Activated CD8-positive, alpha-beta T cell treated with anti-CD3 and anti-CD28 coated beads, Interleukin-2, amount 10 ng/mL, durations not matched to agents 7 days and 5 days (primary cell): ENCODE measurements at places on chromosomes 4 and X. TPM values are rescaled to one million over a fixed set of nuclear protein-coding genes. Genes with fewer than 3 reads are reported as not detected.

DNA sequence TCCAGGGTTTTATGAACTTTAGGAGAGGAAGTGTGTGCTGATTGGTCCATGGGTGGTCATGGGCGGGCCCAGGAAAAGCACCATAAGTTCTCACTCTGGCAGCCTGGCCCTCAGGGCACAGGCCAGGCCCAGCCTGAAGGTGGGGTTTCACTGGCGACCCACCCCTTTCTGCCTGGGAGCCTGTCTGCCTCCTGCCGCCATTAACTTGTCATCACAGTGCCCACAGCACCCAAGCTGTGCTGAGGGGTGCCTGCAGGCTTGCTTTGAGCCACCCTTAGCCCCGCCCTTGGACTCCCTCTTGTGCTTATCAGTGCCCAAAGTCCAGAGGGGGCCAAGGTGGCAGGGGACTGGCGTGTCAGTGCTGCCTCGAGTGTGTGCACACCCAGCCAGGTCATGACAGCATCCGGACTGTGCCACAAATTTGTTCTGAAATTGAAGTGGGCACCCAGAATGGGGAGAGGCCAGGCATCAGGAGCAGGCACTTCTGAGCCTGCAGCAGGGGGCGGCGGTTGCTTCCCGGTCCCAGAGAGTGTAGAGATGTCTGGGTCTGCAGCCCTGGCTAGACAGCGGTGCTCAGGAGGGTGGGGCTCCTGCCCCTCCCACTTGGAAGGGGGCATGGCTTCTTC is 455.6 kb downstream of the TMA16 start:
- H3K36me3 ChIP-seq: no peaks in the 10 kb centered on the region
- H3K4me1 ChIP-seq: no peaks in the 10 kb centered on the region
- H3K27ac ChIP-seq: no peak overlapping the region
- no peak for DNase-seq
- no peaks in the 10 kb centered on the region for H3K27me3 ChIP-seq
- no peak overlapping the region for H3K4me3 ChIP-seq

DNA sequence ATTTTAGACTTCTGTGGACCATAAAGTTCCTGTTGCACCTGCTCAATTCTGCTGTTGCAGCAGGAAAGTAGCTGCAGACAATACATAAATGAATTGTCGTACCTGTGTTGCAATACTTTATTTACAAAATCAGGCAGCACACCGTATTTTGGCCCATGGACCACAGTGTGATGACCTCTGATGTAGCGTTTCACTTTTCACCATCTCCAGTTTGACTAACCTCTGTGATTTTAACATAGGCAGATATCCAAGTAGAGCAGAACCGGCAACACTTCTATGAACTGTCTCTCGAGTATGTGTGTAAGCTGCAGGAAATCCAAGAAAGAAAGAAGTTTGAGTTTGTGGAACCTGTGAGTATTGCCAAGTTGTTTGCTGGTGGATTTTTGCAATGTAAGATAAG is 132.7 kb downstream of the ARHGAP10 start:
- H3K4me1 ChIP-seq: peaks cover 3% of the 10 kb centered on the region
- H3K4me3 ChIP-seq: no peak overlapping the region
- no peaks in the 10 kb centered on the region for H3K36me3 ChIP-seq
- H3K27ac ChIP-seq: no peak overlapping the region
- no peak for DNase-seq
- no peaks in the 10 kb centered on the region for H3K27me3 ChIP-seq

DNA sequence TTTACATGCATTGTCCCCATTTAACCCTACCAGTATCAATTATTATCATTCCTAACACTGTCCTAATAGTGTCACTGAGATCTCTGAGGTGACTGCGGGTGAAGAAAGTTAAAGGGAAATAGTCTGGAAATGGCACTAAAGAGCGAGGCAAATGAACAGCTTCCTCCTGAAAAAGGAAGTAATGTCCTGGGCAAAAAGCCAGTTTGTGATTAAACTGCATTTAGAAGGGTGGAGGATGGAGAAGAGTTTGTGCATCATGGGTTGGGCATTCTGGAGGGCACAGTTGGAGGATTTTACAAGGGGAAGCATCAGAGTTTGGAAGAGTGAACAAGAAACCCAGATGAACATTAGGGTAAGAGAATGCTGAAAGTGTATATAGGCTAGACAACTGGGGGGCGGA is 60.5 kb upstream of the SLC25A4 start:
- H3K27ac ChIP-seq: no peak overlapping the region
- no peak overlapping the region for H3K4me3 ChIP-seq
- DNase-seq: no peak
- no peaks in the 10 kb centered on the region for H3K4me1 ChIP-seq
- H3K36me3 ChIP-seq: no peaks in the 10 kb centered on the region
- H3K27me3 ChIP-seq: peaks cover 25% of the 10 kb centered on the region

The F8A2 gene
- not detected for total RNA-seq

The STARD8 gene
- 0.55 TPM for total RNA-seq
